Aortic smooth muscle cell (primary cell): ENCODE measurements at places on chromosomes 3 and 15. TPM values are rescaled to one million over a fixed set of nuclear protein-coding genes. Genes with fewer than 3 reads are reported as not detected.

The RAF1 gene
- total RNA-seq = 116 and 118 TPM in 2 replicates

The GPR160 gene
- total RNA-seq = 0.56 and 0.92 TPM in 2 replicates

The AMIGO3 gene
- total RNA-seq = not detected in 2 replicates

The GOLGA6L7 gene
- not detected in 2 replicates for total RNA-seq

The CNTN3 gene
- 3.4 and 14.7 TPM in 2 replicates for total RNA-seq

The PROK2 gene
- not detected in 2 replicates for total RNA-seq

The LRRK1 gene
- total RNA-seq = 8.5 and 10.9 TPM in 2 replicates

The CDCP1 gene
- 7.7 and 10.2 TPM in 2 replicates for total RNA-seq

The LAMB2 gene
- total RNA-seq = 648 and 801 TPM in 2 replicates

The SCAANT1 gene
- total RNA-seq = not detected in 2 replicates

The NTRK3 gene
- 0.26 and 0.62 TPM in 2 replicates for total RNA-seq
